ENCODE measurements at places on chromosomes 5 and 9.

- no peak for DNase-seq
Measured at GRCh38 chr9:121676926-121677325, 25.5 kb downstream of the DAB2IP start.

GRCh38 chr5:124596595-124597421 is 149.6 kb downstream of the ZNF608 start:
- DNase-seq: no peak

DNA sequence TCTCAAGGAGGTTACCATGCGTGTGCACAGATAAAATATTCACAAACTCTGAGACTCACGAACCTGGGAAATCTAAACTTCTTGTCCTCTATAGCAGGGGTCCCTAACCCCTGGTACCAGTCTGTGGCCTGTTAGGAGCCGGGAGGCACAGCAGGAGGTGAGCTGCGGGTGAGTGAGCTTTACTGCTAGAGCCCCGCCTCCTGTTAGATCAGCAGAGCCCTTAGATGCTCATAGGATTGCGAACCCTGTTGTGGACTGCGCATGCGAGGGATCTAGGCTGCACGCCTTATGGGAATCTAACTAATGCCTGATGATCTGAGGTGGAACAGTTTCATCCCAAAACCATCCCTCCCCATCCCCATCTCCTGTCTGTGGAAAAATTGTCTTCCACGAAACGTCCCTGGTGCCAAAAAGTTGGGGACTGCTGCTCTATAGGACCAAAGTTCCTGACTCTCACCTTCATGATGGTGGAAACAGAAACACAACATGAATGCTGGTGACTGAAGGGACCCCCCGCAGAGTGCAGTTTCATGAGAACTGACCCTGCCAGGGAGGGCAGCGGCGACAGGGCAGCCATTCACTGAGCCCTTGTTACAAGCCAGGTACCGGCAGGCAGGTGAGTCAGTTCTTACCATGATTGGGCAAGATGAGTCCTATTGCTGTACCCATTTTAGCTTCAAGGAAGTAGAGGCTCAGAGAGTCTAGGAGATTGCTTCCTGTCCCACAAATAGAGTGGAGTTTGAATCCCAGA is 181.9 kb downstream of the RGS3 start:
- DNase-seq: no peak

GRCh38 chr9:14616188-14616982 is 76.8 kb downstream of the ZDHHC21 start:
- DNase-seq: peak; percentile 71

DNA sequence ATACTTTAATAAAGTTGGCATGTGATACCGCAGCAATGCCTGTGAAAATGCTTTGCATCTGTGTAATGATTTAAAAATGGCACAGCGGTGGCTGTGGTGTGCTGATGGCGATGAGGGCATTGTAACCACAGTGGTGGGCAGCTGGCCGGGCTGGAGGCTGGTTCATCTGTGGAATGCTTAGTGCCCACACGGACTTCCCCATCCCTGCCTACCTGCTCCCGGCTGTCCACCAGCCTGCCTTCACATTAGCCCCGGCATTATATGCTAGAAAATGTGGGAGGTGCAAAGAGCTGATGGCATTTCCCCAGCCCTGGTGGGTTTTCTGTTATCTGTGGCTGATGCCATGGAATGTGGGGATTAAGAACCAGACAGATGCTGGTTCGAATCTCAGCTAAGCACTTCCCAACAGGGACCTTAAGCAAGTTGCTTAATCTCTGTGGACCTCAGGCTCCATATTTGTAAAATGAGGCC is 2.9 kb upstream of the NDST1 start:
- no peak for DNase-seq

DNA sequence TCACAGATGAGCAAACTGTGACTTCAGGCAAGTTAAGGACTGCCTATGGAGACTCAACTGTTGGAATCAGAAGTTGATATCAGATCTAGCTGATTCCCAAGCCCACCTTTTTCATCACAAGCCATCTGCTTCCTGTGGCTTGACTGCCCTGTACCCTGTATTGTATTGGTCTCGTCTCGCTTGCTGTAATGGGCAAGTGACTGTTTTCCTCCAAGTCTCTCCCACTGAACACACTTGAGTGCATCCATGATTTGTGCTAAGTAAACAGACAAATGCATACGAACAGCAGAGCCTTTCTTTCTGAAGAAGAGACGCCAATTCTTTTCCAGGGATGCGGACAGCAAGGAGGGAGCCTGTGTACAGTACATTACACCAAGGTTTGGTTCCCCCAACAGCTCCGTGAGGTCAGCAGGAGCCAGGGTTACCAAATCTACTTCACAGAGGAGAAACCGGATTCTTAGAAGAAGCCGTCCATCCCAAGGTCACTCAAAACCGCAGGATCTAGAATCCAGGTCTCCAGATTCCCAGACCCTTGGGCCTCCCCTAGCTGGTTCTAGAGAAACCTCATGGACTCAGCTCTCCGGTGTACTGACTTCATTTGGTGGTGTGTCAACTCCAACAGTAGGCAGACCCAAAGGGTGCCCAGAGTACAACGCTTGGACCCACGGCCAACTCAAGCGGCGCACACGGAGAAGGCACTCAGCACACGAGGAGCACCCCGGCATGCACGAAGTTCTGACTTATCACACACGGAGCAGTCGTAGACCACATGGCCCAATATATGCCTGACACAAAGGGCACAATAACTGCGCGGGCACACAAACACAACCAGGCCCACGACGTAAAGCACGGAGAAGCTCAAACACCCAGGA is 1.1 kb downstream of the BAG1 start:
- peak; percentile 7 for DNase-seq

GRCh38 chr5:91928754-91929521 is 545.8 kb upstream of the ARRDC3 start:
- DNase-seq: peak; percentile 51

- no peak for DNase-seq
Measured at GRCh38 chr5:171913987-171914273, 92.5 kb downstream of the FBXW11 start.

DNA sequence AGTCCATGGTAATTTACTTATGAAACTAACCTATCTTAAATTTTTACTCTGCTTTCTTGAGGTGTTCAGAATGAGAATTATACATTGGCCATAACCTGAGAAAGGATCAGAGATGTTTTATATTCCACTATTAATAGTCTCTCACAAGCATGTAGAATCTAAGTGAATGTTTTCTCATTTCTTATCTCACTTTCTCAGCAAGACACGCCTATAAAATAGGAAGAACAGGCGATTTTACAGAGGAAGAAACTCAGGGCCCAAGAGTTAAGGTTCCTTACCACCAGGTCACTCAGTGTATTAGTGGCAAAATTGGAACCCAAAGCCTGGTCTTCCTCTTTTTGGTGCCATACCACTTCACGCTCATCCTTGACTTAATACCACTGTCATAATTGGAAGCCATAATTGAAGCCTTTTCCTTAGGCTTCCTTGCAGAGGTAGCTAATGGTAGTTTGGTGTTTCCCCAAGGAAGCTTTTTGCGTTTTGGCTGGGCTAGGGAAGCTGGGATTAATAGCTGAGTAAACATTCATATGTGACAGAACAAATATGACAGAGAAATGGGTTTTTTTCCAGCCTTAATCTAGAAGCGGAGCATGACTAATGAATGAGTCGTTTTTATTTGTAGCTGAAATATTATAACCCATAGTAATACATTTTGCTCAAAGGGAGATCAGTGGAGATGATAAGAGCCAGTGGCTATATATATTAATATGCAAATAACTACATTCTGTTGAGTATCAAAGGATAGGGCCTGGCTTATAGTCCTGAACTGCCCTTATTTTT is 16.9 kb downstream of the HMGXB3 start:
- DNase-seq: no peak

DNA sequence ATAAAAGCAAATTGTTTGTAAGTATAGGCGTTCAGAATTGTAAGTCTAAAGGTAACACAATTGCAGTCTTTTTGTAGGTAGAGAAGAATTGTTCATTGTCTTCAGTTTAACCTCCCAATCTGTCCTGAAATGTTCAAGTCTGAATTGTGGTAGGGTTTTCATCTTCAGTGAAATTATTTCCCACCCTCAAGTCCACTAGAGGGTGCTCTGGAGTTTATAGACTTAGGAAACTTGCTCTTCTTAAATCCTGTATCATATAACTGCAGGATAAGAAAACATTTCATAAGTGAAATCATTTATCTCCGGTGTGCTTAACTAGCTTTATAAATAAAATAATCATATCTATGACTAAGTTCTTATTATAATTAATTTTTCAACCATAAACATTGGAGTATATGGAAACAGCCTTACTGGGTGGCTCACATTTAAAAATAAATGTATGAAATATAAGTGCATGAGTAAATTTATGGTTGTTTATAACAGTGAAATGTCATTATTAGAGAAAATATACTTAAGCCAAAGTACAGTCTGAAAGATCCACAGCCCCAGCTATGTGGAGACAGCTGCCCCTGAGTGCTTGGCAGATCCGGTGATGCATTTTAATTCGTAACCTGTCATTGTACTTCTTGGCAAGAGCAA is 182.4 kb upstream of the OTULINL start:
- DNase-seq: peak; percentile 72

- DNase-seq: no peak
Measured at GRCh38 chr9:116002624-116003023, 151.0 kb upstream of the PAPPA start.

DNA sequence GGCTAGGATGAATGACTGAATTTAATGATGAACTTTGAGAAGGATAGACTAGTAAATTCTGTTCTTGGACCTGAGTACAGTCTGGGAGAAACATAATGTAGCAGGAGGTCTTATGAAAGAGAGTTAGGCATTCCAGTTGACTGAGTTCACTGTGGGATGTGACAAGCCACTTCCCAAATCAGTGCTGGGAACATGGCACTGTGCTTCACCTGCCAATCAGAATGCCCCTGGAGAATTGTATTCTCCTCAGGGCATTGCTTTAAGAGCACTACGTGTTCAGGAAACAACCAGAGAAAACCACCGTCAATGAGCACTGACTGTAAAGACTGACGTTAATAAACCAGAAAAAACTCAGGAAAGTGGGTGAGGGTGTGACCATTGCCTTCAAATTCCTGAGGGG is 1.2 kb downstream of the CCDC107 start:
- DNase-seq: no peak

GRCh38 chr9:69168709-69169217 is 5.3 kb upstream of the TJP2 start:
- DNase-seq: peak; percentile 93

DNA sequence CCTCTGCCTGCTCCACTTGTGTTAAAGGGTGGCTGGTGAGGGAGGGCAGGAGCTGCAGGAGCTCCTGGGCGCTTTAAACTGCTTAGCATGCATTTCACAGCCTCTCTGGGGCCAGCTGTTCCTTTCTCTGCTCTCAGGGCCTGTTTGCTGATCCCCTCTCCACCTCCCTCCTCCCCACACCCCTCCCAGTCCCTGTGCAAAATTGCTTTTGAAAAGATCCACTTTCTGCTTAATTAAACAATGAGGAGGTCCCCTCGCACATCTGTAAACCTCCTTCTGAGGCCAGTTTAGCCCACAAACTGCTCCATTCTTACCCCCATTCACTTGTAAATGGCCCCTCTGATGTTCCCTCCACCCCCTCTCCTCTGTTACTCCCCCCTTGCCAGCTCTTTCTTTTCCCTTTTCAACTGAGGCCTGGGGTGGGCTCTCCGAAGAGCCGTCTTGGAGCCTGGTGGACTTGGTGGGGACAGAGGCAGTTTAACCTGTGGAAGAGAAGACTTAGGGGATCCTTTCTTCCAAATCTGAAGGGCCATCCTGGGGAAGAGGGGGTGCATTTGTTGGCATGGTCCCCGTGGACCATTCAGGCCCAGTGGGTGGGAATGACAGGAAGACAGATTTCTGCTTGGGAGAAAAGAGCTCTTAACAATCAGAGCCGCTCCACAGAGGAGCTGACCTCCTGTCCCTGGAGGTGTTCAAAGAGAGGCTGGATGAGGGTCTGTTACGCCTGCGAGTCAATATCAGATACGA is 12.0 kb downstream of the URM1 start:
- no peak for DNase-seq

DNA sequence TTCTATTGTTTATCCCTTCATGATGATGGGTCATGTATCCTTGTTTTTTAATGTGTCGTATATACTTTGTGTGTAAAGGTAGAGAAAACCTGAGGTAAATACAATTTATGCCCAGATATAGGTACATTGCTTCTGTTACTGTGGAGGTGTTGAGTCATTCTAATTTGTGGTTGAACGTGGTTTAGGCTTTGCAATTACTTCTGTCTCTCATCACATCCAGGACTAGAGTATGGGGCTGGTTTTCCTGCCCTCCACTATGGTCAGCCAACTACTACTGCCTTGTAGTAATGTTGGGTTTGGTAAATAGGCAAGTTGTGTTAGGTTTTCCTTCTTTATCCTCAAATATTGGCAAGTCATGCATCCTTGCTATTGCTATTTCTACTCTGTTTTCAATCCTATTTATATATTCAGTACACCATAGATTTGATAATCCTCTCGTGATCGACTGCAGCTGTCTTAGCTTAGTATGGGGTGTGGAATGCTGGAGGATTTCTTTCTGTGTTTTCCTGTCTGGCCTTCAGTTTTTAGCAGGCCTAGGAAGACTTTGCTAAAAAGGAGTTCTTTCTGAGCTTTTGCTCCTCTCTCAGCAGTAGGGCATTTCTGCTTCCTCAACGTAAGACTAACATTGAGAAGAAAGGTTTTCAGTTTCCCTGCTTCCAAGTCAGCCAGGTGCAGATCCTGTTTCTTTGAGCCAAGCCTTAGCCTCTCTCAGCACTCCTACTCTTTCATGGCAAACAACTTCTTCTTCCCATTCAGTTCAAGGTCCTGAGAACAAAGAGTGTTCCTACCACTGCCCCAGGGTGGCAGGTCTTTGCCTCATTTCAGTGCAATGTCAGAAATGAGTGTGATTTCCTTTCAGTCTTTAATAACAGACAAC is 844.4 kb upstream of the CDH18 start:
- DNase-seq: no peak

All from NCI-H510A treated with DMSO at 0.1 percent for 48 hours (cell line).